RCC 7860 (cell line): ENCODE measurements at places on chromosomes 6 and 20.

DNA sequence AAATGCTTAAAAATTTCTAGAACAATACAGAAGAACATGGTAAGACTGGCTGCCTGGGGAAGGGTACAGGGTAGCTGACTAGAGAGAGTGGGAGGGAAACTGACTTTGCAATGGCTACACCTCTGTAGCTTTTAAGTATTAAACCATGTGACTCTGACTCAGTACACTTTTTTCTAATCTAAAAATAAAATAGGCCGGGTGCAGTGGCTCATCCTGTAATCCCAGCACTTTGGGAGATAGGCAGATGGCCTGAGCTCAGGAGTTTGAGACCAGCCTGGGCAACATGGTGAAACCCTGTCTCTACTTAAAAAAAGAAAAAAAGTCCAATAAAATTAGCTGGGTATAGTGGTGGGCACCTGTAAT is 18.5 kb downstream of the ATP9A start:
- peak; percentile 74 for DNase-seq

GRCh38 chr20:3885715-3886114 is 3.5 kb upstream of the PANK2 start:
- DNase-seq, result no peak

DNA sequence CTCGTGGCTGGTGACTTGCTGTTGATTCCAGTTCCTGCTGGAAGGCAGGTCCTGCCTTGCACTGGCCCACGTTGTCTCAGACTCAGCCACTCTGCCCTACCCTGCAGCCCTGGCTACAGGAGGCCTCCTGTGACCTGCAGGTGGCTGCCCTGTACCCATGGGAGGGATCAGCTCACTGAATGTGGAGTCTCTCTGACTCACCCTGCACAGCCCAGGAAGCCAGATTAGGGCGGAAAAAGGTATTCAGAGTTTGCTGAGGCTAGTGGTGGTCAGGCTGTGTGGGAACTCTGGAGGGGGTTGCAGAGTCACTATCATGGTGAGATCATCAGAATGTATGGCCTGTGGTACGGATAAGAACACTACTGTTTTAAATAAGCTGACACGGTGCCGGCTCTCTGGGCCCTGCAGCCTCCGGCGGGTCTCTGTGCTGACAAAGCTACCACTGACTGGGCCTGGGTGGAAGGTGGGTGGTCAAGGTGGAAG is 24.7 kb upstream of the PYGB start:
- DNase-seq, result peak; percentile 96

DNA sequence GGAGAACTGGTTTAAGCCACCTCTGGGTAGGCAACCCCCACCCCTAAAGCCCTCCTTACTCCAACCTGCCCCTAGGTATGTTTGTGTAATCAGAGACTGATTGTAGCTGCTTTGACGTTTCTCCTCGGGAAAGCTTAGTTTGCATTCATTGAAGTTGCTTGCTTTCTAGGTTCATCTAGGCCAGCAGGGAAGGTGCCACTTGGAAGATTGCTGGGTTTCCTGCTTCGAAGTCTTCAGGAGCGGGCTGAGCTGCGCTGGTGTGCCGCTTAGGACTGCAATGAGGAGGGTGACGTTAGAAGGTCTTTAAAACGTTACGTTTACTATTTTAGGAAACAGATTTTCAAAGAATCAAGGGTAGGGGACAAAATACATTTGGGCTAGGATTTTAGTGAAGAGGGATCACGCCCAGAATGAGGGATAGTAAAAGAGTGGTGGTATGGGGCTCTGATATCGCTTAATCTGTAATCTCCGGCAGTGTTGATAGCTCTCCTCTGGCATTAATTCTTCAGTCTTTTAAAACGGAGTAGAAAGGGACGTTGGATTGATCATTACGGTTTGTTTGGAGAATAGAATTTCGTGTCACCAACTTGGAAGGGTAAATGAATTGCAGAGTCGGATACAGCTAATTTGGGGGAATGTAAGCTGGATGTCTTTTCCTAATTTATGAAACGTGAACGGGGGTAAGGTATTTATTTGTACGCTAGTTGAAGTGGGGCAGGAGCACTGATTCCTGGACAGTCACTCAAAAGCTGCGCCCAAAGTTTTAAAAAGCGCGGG is 92.6 kb upstream of the PRDM1 start:
- no peak for DNase-seq

- no peak for DNase-seq
Measured at GRCh38 chr6:47064274-47064673, 22.1 kb upstream of the ADGRF1 start.

DNA sequence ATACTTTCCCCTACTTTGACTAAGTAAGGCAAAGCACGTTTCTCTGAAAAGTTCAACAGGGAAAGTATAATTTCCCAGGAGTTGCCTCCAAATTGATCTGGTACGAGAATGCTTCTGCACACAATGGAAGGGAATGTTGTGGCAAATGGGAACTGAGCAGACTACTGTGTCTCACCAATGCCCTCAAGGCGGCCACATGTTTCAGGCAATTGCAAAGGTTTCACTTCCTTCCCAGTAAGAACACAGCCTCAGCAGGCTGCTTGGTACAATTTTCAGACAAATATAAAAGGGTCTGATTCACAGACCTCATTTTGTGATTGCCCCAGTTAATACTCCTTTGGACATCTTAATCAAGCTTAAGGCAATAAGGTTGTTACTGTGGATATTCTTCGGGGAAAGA is 71.2 kb downstream of the KIAA0319 start:
- DNase-seq, result no peak

DNA sequence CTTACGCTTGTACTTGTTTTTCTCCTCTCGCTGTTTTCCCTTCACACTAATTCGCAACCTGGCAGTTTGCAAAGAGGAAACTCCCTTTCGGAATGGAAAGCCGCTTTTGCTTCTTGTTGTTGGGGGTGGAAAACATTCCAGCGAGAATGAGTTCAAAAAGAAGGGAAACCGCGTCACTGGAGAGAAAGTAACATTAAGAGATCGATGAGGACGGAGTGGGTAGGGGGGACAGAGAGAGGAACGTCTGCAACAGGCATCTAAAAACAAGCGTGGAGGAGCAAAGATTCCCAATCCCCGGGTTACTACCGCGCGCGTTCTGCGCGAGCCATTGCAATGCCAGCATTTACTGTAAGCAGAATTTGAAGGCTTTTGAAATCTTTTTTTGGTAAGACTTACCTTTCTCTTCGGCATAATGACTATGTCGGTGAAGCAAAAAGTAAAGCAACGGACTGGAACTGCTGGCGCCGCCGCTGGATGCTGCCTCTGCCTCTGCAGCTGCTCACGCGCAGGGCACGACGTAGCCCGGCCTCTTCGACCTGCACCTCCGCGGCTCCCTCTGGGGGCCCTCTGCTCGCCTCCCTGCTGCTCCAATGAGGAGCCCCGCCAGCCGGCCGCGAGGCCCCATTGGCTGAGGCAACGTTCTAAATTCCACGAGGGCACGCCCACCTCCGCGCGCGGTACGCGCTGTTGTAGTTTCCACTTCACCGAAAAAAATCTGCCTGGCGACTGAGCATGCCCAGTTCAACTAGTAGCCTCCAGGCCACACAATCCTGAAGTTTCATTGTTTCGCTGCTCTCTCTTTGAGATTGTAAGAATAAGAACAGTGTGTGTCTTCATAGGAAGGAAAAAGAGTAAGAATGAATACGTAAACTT is at the start of gene HMGN3:
TSS of gene HMGN3 (minus strand) at position 533 of the 873 bp plus-strand sequence.
- peak; percentile 79 for DNase-seq

DNA sequence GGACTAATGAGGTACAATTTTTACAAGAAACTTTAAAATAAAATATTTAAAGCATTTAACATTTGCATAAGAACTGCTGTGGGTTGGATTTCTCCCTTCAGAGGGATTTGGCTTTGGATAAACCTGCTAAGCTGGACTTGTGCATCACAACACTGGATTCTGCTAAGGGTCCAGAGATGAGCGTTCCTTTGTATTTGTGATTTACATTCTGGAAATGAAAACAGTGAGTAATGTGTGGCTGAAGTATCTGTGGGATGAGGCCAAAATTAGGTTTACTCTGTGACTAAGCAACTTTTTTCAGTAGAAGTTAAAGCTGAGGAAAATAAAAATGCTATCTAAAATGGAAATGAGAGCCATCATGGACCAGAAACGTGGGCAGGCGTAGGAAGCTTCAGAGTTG is 494.3 kb downstream of the EPM2A start:
- DNase-seq, result no peak

DNA sequence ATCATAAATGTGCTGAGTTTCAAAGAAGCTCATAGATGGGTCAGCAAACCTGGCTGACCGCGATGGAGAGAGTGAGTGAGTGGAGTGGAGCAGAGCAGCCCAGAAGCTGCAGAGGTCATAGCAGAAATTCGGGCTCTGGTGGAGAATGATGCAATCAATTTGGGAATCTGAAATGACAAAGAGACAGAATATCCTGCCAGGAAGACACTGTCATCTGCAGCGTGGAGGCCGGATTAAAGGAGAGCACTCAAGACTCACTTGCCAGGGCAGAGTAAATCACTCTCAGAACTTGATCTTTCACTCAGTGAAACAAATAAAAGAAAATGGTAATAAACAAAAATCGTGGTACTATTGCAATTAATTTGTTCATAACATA is 109.6 kb upstream of the RREB1 start:
- no peak for DNase-seq

GRCh38 chr6:50966532-50966931 is 147.9 kb downstream of the TFAP2B start:
- DNase-seq, result no peak

DNA sequence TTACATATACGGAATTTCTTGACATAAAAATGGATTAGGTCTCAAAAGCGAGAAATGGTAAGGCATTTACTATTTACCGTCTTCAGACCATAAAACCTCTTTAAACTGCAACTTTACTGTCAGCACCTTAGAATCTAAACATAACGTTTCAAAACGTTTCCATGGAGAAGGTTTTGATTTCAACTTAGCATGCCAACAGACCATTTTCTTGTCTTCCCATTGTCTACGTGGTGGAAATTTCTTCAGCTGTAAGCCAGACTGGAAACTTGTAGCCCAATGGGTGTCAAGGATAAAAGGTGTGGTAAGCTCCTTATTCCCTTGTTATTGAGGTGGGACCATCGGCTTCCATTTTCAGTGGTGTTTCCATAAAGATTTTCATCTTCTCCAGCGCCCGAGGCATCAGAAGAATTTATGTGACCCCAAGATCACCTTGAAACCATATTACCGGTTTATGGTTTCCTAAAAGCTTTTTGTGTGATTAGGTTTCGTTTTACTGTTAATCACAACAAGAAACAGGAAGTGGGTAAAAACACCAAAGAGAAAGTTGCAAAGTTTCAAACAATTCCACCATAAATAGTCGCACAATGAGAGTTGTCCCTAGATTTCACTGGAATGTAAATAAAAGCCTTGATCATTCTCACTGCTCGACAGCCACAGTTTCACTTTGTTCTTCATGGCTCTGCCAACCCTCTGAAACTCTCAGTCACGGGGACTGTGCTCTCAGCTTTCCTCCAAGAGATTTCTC is 63.0 kb upstream of the CD2AP start:
- DNase-seq, result peak; percentile 8

DNA sequence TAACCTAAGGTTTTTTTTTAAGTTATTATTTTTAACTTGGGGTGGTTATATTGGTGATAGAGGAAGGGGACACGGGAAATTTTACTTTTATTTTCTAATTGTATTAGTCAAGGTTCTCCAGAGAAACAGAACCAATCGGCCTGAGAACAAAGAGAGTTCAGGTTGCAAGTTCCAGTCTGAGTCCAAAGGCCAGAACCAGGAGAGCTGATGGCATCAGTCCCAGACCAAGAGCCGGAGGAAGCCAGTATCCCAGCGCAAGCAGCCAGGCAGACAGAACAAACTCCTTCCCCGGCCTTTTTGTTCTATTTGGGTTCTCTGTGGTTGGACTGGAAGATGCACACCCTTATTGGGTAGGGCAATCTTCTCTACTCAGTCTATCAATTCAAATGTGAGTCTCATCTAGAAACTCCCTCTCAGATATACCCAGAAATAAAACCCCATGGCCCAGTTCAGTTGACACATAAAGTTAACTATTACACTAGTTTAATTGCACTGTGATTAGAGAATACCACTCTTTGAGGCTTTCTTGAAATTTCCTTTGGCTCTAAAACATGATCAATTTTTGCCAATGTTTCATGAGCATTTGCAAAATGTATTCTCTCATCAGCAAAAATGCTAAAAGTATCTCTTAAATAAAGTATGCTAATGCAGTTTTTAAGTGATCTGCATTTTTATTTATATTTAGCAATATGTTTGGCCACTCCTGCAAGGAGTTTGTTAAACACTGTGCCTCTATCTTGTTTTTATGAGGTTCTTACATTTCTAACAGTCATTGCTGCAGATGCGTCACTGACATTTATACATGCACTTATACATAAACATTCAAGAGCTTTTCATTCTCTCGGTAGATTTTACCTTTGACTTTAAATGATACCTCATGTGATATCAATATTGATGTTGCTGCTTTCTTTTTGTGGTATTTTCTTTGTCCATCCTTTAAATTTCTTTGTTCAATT is 103.2 kb upstream of the SSTR4 start:
- DNase-seq, result no peak

GRCh38 chr6:125485757-125486156 is 184.0 kb upstream of the HDDC2 start:
- DNase-seq, result no peak

DNA sequence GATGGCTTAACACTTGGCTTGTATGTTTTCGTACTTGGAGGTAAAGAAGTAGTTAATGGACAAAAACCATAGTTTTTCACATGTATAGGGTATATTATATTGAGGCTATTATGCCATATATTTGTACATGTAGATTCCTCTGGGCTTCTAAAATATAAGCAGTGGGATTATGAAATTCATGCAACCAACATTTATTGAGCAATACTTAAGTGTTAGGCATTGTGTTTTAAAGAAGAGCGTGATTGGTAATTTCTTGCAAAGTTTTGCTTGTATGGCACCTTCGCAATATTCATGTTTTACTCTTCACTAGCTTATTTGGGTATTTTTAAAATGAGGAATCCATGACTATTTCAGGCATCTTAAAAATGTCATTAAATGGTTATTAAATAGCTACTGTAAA is 2.5 kb downstream of the TULP4 start:
- no peak for DNase-seq

DNA sequence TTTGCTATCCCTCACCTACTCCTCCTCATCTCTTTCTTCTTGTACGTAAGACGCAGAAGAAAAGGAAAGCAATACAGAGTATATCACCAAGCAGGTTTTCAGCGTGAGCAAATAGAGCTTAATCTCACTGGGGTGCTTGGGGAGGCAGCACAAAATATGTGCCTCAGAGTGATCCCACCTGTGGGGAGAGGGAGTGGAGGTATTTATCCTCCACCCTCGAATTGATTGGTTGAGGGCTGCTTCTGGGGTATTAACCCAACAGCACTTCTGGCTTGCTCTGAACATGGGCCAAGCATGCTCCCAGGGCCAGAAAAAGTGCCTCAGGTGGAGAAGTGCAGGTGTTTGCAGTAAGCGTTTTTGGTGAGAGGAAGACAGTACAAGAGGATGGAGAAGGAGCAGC is 78.5 kb upstream of the EYA2 start:
- DNase-seq, result no peak

DNA sequence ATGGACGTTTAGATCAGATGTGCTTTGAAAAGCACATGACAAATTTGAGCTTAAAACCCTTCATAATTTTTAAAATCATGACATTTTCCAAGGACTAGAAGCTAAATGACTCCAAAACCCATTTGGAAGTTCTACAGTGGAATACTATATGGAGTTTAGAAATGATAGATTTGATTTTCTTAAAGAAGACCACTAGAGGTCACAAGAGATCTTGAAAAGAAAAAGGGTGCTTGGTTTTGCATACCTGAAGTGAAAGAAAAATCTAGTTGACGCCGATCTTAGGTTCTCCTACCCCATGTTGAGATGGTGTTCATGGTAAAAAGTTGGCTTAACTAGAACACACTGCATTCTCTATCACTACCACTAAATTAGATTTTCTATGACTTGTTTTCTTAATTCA is 31.5 kb downstream of the CFAP61 start:
- DNase-seq, result peak; percentile 41

- no peak for DNase-seq
Measured at GRCh38 chr6:170063851-170064602, 226.9 kb downstream of the DLL1 start.

GRCh38 chr6:151160929-151161757 is 78.6 kb upstream of the AKAP12 start:
- no peak for DNase-seq
